ENCODE measurements at places on chromosomes 12 and 14. TPM values are rescaled to one million over a fixed set of nuclear protein-coding genes. Genes with fewer than 3 reads are reported as not detected.

- no peak for DNase-seq
These were observed 290.7 kb upstream of the TMPO start for GRCh38 chr12:98224584-98225221.

LRP1-AS gene
- polyA plus RNA-seq = not detected

DNA sequence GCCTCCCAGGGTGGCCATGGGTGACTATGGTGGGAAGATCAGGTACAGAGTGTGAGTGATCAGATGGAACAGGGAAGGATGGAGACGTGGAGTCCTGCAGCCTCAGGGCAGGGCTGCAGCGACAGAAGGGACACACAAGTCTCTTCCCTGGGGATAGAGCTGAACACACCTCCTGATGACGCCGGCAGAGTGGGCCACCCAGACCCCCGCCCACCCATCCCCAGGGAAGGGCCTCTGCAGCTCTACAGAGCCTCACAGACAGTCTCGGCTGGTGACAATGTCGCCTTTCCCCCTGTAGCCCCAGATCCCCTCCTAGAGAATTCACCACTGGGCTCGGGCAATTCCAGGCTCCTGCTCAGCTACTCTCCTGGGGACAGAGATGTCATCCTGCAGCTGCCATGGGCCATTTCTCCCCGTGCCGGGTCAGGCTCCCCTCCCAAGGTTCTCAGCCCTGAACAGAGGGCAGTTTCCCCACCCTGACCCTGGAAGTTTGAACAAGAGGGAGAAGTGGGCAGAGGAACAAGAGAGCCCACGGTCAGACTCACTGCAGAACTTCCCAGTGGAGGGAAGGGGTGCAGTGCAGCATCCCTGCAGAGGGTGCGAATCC is 115.7 kb downstream of the NCOR2 start:
- no peak for DNase-seq

SLC5A8 gene
- 51.2 TPM for polyA plus RNA-seq
